ENCODE measurements at places on chromosomes 16 and 17.

- peak; percentile 25 for DNase-seq
Observed at GRCh38 chr17:70906808-70907207, 737.5 kb downstream of the KCNJ2 start.

- no peak for DNase-seq
Observed at GRCh38 chr17:43526886-43527648, 19.1 kb downstream of the ETV4 start.

GRCh38 chr16:20874088-20874581 is 26.0 kb downstream of the DCUN1D3 start:
- DNase-seq: peak; percentile 59

DNA sequence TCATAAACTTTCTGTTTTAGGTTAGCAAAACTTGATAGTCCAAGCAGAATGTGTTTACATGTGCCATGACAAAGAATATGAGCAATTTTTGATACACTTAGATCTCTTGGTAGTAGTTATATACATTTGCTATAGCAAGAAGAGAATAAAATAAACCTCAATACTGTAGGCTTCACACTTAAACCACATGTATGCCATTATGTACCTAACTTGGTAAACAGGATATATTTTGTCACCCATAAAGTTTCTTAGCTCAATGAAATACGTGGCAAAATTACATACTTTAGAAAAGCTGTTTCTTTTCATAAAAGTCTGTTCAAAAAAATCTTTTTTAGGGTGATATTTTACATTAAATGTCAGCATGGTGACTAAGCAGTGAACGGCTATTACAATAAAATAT is 184.7 kb downstream of the MYO1D start:
- DNase-seq: no peak

GRCh38 chr17:20992416-20992815 is 50.4 kb downstream of the USP22 start:
- no peak for DNase-seq

- DNase-seq: no peak
Observed at GRCh38 chr17:63221939-63222338, 224.2 kb downstream of the CYB561 start.

- DNase-seq: no peak
Observed at GRCh38 chr17:37750768-37751475, 6.1 kb upstream of the HNF1B start.

DNA sequence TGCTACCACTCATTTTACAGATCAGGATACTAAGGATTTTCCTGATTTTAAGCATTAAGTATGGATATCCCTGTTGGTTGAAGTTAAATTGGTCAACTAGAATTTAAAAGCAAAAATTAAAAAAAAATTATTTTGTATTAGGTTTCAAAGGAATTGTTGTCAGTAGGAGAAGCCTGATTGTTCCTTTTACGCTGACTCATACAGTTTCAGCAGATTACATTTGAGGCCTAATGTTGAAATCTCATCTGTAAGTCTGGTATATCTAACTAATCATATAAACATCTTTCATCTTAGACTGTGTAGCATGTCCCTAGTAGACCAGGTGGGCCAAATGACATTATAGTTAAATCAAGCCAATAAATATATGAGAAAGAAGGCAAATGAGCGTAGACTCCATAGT is 83.5 kb downstream of the FTO start:
- DNase-seq: no peak

- DNase-seq: peak; percentile 78
Observed at GRCh38 chr17:30550512-30551273, 73.5 kb downstream of the GOSR1 start.

- peak; percentile 88 for DNase-seq
Observed at GRCh38 chr17:50269477-50270434, 4.5 kb upstream of the TMEM92 start.

- peak; percentile 94 for DNase-seq
Observed at GRCh38 chr16:69199382-69199781, 12.4 kb downstream of the SNTB2 start.

DNA sequence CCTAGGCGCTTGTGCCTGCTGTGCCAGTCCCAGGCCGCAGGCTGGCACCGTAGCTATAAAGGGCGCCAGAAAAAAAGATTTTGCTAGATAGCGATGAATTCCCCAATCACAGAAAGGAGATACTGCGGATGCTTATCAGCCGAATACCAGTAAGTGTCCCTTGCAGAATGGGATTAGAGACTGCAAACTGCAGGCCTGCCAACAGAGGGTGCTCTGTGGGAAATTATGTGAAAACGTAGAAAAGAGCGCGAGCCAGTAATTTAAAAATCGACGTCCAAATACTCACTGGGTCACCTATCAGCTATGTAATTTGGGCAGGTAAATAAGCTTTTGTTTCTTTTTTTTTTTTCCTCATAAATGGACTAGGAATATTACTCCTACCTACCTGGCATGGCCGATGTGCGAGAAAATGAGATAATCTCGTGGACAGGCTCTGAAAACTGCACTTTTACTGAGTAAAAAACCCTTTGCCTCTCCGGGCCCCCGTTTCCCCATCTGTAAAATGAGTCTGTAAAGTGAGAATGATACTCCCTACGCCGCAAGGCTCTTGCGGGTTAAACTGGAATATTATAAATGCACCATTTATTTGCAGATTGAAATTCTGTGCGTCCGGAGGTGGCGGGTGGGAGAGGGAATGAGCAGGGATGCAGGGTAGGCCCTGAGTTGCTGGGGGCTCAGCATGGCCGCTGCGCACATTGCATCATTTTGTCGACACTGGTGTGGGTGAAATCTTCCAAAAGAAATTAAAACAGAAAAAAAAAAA is 1.2 kb upstream of the COG1 start:
- peak; percentile 72 for DNase-seq

DNA sequence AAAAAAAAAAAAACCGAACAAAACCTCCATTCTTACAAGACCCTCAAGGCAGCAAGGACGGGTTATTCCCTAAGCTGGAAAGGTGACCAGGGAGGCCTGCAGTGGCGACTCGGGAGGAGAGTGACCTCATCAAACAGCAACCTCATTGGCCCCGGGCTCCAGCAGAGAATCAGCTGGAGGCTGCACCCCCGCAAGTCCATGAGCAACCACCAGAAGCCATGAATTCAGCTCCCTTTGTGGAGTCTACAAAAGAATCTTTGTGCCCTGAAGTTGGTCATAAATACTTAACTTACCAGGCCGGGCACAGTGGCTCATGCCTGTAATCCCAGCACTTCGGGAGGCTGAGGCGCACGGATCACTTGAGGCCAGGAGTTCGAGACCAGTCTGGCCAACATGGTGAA is 80.9 kb upstream of the CREBBP start:
- DNase-seq: peak; percentile 57

All from fibroblast of mammary gland (primary cell).